T-helper 9 cell (primary cell): ENCODE measurements at places on chromosomes 2 and 18.

- no peak for DNase-seq
Measured at GRCh38 chr18:14937271-14937670, 189.3 kb downstream of the ANKRD30B start.

- DNase-seq, result no peak
Measured at GRCh38 chr2:88582030-88582429, 45.2 kb downstream of the EIF2AK3 start.

DNA sequence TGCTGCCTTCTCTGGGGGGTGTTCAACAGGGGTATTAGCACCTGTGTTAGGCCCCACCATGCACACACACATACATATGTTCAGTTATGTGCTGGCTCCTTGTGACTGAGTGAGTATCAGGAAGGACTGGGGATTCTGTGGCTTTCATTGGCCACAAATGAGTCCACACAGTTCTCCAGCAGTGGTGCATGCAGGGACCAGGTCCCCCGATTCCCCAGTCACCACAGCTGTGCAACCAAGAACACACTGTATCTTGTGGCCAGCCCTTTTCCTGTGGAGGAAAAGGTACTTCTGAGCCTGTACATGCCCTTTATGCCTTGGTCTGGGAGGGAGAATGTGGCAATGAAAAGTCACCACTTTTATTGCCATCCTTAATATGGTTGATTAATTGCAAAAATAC, 74.9 kb upstream of the KLF7 start:
- DNase-seq, result no peak

GRCh38 chr2:145807968-145808367, 1288.0 kb upstream of the ZEB2 start:
- no peak for DNase-seq

DNA sequence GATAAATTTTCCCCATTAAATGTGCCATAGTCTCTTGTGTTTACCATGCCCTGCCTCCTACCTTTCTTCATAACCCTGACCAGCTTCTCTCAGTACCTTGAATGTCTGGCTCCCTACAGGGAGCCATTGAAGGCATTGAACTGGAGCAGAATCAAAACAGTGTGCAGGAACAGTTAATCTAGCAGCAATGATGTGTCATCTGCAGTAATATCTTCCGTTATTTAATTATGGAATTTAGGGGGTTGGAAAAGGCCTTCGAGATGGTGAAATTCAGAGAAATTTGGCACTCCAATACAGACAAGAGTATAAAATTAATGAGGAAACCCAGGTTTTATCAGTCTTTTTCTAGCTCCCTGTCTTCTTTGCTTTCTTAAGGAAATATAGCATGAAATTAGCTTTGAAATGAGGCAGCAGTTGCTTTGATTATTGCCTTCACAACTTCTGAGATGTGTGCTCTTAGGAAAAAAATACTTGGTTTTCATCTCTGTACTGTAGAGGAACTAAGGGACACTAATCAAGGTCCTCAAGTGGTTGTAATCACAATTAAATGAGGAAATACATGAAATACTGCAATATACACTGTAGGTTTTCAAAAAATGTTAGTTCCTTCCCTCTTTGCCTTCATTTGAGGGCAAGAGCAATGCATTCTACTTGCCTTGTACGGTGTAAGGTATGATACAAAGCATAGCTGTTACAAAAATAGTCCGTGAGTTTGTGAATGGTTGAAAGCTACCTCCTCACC, 369.1 kb downstream of the SETBP1 start:
- no peak for DNase-seq

DNA sequence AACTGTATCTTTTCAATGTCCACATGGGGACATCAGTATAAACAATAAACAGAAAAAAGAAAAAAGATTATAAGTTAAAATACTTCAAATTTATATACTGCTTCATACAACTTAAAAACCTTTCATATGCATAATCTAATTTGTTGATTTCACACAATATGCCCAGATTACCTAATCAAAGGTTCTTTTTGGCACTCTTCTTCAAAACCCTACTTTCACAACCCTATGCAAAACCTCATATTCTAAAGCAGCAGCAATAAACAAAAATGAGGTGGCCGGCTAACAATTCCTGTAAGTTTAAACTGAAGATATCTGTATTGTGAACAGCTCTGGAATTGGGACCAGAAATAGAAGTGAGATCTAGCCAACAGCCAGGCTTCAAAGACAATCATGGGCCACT, 28.6 kb downstream of the STK17B start:
- no peak for DNase-seq

GRCh38 chr2:228919808-228920207, 351.3 kb downstream of the PID1 start:
- DNase-seq, result no peak

- no peak for DNase-seq
Measured at GRCh38 chr2:173715441-173715840, 249.7 kb downstream of the SP3 start.

- DNase-seq, result no peak
Measured at GRCh38 chr2:10720306-10720705, 1.1 kb upstream of the ATP6V1C2 start.

DNA sequence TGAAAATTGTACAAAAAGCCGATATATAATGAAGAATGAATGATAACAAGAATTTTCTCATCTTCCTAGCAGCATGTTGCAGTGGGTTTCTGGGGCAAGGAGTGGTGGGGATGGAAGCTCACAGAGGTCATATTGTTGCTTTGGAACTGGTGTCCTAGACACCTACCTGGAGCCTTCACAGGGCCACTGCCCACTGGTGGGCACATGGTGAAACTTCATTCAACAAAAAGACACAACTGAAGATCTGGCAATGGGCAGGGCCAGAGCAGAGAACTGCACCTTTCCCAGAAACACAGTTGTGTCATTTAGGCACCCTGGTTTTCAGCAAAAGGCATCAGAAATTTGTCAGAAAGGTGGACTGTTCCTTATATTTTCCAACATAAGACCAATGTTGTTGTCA, 115.3 kb downstream of the FHOD3 start:
- no peak for DNase-seq

DNA sequence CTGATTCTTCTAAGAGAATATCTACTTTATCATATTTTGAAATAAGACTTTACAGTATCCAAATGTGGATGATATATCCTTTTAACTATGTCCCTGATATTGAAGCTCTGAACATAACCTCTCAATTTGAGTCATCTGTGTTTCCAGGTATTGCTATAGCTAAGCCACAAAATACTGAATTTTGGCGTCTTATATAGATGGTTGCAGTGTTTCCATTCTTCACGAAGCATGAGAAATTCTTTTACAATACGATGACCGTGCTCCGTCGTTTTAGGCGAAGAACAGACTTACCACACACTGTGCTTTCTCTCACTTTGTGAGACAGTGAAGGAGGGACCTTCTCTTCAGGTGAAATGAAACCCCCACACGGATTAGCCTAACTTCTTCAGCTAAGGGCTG, 45.3 kb downstream of the LRRFIP1 start:
- no peak for DNase-seq

DNA sequence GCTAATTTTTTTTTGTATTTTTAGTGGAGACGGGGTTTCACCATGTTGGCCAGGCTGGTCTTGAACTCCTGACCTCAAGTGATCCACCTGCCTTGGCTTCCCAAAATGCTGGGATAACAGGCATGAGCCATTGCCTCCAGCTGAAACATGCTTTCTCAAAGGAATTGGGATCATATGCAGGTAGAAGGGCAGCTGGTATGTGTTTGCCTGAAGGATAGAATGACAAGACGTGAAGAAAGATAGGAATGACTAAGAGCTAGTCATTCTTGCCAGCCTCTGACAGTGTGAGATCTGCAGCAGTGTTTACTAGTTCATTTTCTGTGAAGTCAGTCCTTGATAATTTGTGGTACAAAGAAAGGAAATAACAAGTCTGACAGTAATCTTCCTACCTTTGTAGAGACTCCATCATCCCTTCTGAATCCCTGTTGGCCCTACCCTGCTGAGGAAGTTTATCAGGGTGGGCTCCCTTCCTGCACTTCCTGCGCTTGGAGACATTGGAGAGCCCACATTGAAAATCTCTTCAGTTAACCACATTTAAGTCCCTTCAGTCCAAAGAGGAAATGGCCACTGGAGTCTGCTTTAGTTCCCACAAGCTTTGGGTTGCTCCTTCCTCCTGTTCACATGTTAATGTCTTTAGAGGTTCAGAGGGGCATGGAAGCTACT, 14.7 kb downstream of the CFLAR start:
- DNase-seq, result no peak

DNA sequence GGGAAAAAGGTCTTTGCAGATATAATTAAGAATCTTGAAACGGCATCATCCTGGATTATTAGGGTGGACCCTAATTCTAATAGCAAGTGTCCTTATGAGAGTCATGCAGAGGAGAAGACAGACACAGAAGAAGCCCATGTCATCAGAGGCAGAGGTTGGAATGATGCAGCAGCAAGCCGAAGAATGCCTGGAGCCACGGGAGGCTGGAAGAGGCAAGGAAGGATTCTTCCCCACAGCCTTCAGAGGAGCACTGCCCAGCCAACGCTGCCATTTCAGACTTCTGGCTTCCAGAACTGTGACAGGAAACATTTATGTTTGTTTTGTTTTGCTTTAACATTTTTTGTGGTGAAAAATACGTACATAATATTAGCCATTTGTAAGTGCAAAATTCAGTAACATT, 72.3 kb downstream of the MCFD2 start:
- DNase-seq, result no peak

DNA sequence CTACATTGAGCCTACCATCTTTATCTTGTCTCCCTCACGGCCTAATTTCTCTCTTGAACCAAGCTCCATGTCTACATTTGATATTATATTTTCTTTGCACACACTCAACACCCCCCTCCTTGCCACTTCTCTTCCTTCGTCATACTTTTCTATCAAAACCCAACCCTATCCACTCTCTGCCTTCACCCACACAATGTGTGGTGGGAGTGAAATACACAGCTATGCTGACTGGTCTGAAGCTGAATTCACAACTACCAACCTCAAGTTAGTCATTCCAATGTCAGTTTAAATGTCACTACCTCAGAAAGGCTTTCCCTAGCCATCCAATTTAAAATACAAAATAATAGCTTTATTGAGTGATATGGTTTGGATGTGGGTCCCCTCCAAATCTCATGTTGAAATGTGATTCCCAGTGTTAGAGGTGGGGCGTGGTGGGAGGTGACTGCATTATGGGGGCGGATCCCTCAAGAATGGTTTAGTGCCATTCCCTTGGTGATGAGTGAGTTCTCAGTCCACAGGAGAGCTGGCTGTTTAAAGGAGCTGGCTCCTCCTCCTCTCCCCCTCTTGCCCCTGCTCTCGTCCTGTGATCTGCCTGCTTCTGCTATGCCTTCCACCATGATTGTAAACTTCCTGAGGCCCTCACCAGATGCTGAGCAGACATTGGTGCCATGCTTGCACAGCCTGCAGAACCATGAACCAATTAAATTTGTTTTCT, 112.1 kb downstream of the DTNB start:
- DNase-seq, result no peak

DNA sequence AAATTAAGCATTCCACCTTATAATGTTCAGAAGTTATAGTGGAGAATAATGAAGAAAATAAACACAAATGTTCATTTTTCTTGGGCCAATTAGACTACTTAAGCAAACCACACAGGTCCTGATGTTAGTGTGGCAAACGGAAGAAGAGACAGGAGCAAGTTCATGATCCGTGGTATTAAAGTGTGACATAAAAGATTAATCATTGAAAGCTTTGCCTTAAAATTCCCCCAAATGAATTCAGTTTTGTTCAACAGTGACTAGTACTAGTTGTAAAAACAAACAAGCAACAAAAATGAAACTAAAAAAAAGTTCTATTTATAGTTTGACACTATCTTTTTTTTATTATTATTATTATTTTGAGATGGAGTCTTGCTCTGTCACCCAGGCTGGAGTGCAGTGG, 73.7 kb downstream of the RFTN2 start:
- DNase-seq, result no peak

DNA sequence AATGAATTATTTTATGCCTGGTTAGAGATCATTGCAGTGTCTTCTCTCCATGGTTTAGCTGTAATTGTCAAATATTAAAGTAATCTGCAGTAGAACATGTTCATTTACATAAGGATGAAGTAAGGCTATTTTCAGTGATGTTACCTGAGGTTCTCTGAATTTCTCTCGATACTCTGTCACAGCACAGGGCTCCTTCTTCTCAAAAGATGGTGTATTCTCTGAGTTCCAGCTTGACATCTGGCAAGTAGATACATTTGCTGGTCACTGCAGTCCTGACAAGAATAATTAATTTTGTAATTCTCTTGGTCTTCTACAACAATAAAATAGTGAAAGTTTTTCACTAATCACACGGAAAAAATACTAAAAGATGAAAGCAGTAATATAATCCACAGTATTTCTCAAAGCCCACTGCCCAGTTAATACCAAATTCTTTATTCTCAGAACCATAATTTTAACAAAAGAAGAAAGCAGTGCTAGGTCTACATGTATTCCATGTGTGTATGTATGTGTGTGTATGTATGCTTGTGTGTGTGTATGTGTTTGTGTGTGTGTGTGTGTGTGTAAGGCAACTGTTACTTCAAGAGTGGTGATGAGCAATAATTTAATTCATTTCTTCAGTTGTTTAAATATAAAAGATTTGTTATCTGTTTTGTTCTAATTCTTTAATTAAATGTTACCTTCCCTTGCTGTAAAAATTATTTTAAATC, 1165.5 kb upstream of the SLC39A10 start:
- DNase-seq, result no peak

DNA sequence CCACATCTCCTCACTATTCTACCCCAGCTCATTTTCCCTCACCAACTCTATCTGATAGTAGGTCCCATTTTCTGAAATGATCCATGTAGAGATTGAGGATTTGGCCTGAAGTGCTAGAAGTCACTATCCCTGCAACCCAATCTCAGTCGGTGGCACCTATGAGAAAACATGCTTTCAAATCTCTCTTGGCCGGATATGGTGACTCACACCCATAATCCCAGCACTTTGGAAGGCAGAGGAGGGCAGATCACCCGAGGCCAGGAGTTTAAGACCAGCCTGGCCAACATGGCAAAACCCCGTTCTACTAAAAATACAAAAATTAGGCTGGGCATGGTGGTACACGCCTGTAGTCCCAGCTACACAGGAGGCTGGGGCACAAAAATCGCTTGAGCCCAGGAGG, 19.1 kb upstream of the MARCHF4 start:
- no peak for DNase-seq

- no peak for DNase-seq
Measured at GRCh38 chr2:231699006-231699405, 9.3 kb upstream of the PTMA start.

DNA sequence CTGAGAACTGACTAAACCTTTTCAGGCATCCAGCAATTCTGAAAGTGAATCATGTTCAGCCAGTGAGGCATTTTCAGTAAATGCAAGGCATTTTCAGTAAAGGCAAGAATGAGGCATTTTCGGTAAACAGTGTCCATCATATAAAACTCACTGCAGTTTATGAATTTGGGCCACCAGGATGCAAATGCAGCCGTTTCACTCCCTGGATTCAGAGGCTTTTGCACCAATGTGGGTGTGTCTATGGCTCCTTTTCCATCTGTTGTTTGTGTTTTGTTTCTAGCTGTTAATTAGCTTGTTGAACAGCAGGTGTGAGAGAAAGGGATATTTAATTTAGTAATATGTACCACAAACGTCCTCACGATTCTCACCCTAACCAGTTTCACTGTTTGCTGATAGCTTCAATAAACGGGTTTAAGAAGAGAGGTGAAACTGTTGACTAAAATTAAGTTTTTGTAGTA, 116.3 kb upstream of the PGAP1 start:
- no peak for DNase-seq
